Esophagus squamous epithelium (tissue), 5 donors: ENCODE measurements at places on chromosomes 1 and 21.

- DNase-seq = no peak
Measured at GRCh38 chr1:67162954-67163353, 3.3 kb upstream of the IL23R start.

GRCh38 chr1:94730450-94730849 lies 89.7 kb upstream of the SLC44A3 start:
- DNase-seq = no peak

DNA sequence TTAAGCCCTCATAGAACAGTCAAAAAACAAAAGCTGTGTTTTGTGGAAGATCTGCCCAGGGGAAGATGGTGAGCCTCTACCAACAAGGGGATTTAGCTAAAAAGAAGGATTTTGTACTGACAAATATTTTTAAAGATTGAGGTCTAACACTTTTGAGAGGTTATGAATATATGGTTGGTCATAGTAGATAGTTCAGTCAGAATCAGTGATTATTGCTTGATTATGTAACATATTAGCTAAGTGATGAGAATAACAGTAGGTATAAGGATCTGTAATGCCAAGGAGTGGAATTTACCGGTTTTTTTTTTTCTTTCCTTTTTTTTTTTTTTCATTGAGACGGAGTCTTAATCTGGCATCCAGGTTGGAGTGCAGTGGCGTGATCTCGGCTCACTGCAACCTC lies 79.0 kb downstream of the SASS6 start:
- DNase-seq = no peak

DNA sequence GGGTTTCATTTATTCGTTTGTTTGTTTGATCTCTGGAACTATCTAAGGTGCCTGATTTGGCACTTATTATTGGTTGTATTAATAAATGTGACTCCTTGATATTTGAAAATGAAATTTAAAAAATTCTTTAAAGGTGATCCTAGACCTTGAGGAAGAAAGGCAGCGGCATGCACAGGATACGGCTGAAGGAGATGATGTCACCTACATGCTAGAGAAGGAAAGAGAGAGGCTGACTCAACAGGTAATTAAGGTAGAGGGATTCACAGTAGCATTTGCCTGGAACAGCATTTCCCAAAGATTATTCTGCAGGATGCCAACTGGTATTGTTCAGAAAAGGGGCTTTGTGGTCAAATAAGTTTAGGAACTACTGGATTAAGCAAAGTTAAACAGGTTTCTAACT lies 54.4 kb upstream of the WNT2B start:
- DNase-seq = no peak

DNA sequence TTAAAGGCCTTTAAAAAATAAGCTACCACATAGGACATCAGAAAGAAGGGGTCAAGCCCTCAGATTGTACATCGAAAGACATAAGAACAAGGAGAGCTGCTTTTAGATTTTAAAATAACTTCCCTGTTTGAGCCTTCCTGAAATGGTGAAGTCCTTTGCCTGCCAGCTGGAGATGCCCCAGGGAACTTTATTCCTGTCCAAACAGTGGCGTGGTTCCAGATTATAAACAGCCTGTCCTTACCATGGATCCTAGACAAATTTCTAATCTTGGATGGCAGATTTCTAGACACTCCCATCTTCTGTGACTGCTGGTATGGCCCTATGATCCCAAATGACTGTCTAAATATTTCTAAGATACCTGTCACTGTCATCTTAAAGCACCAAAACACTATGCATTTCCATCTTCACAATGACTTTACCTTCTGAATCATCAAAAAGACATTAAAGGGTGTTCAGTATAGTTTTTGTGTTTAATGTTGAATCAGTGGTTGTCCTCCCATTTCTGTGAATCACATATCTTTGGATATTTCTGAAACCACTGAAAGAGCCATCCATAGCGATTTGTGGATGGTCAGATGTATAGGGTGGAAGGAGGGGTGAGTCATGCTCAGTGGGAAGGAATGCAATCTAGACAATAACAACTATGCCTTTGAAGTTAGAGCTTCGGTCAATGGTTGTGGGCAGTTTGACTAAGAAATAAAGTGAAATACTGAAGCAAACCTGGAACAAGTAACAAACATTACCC lies 23.2 kb downstream of the ILDR2 start:
- no peak for DNase-seq

- DNase-seq = no peak
Measured at GRCh38 chr1:197222780-197223179, 45.3 kb upstream of the CRB1 start.

GRCh38 chr1:13908128-13908527 lies 208.1 kb downstream of the PRDM2 start:
- no peak for DNase-seq

GRCh38 chr1:35915693-35916092 lies 15.2 kb upstream of the AGO3 start:
- DNase-seq = no peak

GRCh38 chr1:151713044-151713443 lies 3.6 kb downstream of the CELF3 start:
- no peak for DNase-seq

DNA sequence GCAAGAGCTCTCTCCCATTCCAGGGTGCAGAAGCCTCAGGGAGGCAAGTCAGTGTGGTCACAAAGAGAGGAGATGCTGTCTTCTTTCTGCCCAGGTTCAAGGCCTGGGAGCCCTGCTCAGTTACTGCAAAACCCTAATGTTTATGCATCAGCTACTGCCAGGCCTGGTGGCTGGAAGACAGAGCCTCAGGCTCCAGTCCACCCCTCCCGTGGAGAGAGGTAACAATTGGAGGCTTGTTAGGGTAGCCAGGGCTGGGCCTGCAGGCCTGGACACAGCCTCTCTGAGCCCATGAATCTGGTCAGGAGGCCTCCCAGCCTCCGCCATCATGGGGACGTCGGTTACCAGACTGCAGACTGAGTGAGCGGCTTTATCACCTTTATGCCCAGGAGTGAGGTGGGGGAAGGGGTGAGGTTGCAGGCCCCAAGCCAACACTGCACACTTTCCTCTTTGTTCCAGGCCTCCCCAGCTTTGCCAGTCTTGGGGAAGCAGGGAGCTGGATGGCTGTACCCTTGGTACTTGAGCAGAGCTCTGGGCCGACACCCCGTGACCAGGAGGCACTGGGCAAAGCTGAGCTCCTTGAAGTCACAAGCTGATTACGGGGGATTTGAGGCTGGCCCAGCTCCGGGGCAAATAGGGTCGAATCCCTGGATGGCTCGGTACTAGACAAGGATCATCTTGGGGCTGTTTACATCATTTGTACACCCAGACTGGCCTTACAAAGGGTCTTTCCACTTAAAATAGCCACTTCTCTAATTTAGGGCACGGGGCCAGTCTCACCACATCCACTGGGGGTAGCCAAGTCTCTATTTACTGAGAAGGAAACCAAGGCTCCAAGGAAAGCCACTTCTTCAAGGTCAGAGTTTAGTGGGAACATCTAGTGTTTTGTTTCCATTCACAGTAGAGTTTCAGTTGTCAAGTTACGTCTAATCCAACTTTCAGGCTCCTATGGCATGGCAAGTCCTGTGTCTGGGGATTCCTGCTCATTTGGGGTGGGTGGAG lies 5.2 kb downstream of the SLC2A1 start:
- DNase-seq = no peak

- DNase-seq = no peak
Measured at GRCh38 chr1:151282883-151283725, 1.0 kb downstream of the ZNF687 start.

DNA sequence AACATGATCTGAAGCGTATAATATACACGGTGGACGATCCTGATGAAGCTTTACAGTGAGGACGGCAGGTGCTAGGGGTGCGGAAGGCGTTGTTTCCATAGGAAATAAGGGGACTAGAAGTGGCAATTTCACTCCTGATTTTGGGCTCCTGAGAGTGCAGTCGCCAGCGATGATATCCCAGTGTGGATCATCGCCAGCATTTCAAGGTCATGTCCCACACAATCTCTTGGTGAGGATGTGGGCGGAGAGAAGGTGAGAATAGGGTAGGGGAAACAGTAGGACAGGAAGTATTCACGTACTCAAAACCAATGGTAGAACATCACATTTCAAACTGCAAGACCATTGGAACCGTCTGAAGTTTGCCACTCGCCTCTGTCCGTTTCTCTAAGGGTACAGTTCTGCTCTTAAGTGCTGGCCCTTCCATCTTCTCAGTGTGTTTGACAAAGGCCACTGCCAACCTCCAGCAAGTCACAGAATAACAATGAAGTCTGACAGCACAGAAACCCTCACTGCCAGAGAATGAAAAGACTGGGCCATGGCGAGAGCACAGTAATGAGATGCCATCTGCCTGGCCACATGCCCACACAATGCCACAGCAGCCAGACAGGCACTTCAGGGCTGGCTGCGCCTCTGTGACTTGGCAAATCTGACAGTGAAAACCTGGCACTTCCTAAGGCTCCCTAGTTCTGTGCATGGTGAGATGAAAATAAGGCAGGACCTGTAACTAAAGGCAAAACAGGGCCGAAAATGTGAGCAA lies 27.9 kb downstream of the PCSK9 start:
- no peak for DNase-seq

DNA sequence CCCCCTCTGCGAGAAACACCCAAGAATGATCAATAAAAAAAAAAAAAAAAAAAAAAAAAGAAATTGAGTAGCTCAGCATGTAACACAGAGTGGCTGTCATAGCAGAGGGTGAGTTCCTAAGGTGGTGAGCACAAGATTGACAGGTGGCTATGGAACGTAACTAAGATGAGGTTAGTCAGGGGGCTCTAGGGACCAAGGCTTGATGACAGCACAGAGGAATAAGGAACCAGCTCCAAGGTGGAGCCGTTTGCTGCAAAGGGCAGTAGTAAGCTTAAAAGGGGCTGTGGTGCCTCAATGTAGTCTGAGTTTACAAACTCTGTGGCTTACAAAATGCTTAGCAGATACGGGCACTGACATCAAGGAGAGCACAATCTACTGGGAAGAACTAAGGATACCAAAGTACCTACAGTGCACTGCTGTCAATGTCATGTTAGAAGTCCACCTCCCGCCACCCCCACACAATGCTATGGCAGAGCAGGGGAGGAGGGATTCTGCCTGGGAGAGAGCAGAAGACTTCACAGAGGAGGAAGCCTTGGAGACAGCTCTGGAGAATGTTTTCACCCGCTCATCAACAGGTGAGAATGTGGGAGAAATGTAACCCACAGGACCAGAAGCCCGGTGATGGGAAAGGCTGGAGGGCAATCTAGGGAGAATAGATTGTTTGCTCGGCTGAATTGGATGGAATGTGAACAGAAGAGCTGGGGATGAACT lies 13.1 kb downstream of the IQGAP3 start:
- no peak for DNase-seq

DNA sequence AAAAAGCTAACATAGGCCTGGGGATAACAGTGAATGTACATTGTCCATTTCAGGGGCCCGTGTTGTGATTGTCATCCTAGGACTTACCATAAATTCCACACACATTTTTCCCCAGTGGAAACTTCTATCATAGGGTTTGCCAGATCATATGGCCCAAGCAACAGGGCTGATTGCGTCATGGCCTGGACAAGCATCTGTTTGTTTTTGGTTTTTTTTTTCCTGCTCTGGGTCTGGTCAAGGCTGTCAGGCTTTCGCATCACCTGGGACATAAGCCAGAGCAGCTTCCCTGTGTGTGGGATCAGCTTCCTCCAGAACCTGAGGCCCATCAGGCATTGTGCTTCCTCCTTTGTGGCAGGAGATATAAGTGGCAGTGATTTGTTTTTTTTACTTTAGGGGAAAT lies 598.5 kb upstream of the USP24 start:
- DNase-seq = no peak

DNA sequence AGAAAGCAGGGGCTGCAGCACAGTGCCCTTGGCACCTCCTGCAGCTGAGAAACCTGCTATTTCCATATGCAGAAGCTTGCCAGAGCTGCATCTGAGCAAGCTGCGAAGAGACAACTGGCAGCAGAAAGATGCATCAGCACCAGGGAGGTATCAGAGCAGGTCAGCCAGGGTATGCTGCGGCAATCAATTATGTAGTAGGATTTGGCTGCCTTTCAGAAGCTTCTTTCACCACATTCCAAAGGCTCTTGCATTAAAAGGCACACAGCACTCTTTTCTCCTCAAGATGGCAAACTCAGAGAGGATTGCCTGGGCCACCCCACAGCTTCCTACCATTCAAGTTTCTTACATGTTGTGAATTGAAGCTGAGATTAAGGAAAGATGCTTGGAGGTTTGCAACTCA lies 47.6 kb upstream of the RAP1A start:
- DNase-seq = no peak

- DNase-seq = no peak
Measured at GRCh38 chr21:43810505-43811261, 21.3 kb downstream of the RRP1 start.

GRCh38 chr1:63946866-63947491 lies 173.2 kb downstream of the ROR1 start:
- DNase-seq = no peak

GRCh38 chr1:117607471-117607870 lies 1.6 kb downstream of the TENT5C start:
- no peak for DNase-seq

- DNase-seq = no peak
Measured at GRCh38 chr1:229221106-229222019, 49.5 kb upstream of the RAB4A start.

GRCh38 chr1:8661185-8662110 lies 156.0 kb downstream of the RERE start:
- no peak for DNase-seq

- no peak for DNase-seq
Measured at GRCh38 chr21:25428537-25428936, 178.7 kb downstream of the MRPL39 start.

GRCh38 chr1:156970017-156970416 lies 49.6 kb downstream of the LRRC71 start:
- DNase-seq = no peak

GRCh38 chr1:154736841-154737240 lies 128.9 kb upstream of the ADAR start:
- no peak for DNase-seq

DNA sequence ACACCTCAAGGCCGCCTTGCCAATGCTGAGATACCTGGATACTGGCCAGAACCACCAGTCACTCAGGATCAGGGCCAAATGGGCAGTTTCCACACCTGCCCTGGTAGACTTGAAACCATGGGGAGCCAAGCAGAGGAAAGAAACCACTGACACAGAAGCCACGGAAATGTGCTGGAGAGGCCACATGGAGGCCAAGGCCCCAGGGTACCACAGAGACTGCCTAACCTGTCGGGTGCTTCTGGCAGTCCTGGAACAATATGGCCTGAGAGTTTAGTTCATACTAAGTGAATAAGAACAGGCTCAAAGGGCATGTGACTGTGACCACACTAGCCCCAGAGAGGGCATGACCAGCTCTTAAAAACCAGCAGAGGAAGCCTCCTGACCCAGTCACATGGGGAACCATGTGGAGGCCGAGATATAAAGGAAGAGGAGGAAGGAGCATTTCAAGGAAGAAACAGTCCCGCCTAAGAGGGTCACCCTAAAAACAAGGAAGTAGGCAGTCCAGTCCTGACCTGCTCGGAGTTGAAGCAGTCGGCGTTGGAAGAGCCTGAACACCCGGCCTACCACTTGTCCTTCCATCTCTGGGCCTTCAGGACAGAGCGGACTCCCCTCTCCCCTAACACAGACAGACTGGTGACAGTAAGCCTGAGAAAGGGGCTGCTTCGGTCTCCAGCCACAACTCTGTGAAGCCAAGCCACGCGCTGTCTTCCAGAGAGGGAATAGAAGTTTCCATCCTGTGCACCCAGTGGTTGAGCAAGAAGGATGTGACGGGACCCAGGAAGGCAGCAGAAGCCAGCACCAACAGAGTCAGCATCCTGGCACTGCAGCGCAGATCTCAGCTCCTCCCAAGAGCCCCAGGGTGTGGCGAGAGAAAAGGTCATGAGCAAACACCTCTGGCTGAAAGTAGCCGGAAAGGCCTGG lies at the start of gene DENND2D:
Gene DENND2D, minus strand, starts transcription at position 766 of the 921 bp plus-strand sequence. Its CDS starts 187 bp downstream, at position 579.
- DNase-seq = no peak

- DNase-seq = no peak
Measured at GRCh38 chr21:28867401-28867800, 125.3 kb downstream of the LTN1 start.
